ENCODE measurements at places on chromosomes 2 and 18. TPM values are rescaled to one million over a fixed set of nuclear protein-coding genes. Genes with fewer than 3 reads are reported as not detected.

- no peak for DNase-seq
These were observed 123.1 kb downstream of the ASB1 start for GRCh38 chr2:238549866-238550265.

The NLRC4 gene
- polyA plus RNA-seq: 1.4 TPM

- no peak for DNase-seq
These were observed 3.6 kb upstream of the RAB31 start for GRCh38 chr18:9704233-9705118.

The SIX2 gene
- 0.03 TPM for polyA plus RNA-seq

GRCh38 chr2:15919716-15920434 lies 20.5 kb upstream of the MYCN start:
- DNase-seq: no peak

The NOL4 gene
- polyA plus RNA-seq: 6.5 TPM

All from large intestine (tissue), 12 donors.